EH (cell line): ENCODE measurements at places on chromosomes 6 and 20.
A peak's percentile ranks its signal among the peaks of the same experiment; 100 is the strongest.

DNA sequence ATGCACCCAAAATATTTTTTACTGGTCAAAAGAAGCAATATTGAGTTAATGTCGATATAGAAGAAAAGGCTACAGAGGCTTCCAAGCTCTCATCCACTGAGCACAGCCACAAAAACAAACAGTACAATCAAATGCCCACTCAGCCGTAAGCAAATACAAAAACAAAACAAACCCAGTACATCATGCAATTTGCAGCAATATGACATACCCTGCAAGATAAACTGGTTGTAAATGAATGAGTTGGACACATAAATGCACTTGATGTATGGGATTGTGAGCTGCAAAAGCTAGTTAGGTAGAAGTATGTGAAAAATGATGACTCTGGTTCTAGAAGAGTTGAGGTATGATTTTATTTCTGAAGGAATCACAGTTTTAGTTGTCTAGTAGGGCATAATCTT lies 83.9 kb downstream of the SESN1 start:
- DNase-seq, result no peak

DNA sequence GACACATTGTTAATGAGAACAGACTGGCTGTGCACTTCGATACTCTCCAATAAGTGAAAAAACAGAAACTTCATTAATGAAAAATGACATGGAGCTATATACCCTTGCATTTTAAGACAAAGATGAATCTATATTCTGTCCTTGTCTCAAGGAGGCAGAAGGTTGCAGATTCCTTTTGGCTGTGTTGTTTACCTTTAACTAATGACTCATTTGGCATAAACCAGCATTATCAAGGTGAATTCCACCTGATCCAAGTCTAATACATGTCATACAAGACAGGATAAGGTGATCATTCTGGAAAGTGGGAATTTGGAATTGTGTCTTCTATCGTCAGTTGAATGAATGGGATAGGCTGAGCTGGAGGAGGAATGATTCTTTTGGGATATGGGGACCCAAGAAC lies 192.9 kb downstream of the PLCB4 start:
- DNase-seq, result no peak

- no peak for DNase-seq
Observed at GRCh38 chr20:14341801-14342200, 4.4 kb upstream of the FLRT3 start.

- no peak for DNase-seq
Observed at GRCh38 chr20:58471193-58472164, 43.7 kb downstream of the APCDD1L start.

DNA sequence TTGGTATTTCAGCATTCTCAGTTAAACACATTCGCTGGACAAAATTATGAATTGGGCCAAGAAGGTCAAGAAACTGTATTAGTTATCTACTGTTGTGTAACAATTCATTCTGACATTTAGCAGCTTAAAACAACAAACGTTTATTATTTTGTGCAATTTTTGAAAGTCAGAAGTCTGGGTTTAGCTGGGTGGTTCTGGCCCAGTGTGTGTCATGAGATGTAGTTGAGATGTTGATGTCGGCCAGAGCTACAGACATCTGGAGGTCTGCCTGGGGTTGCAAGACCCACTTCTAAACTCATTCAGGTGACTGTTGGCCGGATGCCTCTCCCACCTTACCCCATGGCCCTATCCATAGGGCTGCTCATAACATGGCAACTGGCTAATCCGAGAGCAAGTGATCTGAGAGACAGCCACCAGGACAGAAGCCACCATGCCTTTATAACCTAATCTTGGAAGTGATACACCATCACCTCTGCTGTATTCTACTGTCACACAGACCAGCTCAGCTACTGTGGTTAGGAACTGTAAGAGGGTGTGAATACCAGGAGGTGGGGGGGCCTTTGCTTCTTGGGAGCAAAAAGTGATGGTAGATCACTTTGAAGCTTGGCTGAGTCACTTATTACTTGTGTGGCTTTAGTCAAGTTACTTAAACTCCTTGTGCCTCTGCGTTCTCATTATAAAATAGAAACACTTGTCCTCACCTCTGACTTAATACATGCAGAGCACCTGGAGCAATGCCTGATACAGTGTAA lies 217.0 kb upstream of the MYLIP start:
- DNase-seq, result no peak

GRCh38 chr6:43308990-43309477 lies 408 bp upstream of the CRIP3 start:
- no peak for DNase-seq

- DNase-seq, result no peak
Observed at GRCh38 chr6:33297406-33297955, 1.3 kb downstream of the RGL2 start.

GRCh38 chr6:90329386-90330077 lies 32.9 kb upstream of the BACH2 start:
- no peak for DNase-seq

GRCh38 chr6:84522135-84522549 lies 242.3 kb downstream of the TBX18 start:
- peak; percentile 87 for DNase-seq

DNA sequence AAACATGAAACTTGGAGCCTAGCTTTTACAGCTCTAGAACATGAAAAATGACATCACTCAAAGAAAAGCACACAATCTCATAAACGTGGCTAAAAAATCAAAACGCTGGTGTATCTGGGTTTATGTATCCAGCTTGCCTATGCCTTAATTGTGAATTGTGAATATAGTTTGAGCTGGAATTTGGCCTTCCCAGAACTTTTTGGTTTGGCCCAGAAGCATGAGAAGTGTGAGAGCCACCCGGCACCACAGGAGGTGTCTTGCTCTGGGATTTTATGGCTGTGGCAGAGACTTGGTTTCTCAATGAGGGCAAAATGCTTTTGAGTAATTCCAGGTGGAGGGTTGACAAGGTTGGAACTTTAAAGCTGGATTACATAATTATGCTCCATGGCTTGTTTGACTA lies 69.2 kb downstream of the TIAM2 start:
- DNase-seq, result no peak

- DNase-seq, result peak; percentile 62
Observed at GRCh38 chr6:142474531-142475289, 172.9 kb downstream of the ADGRG6 start.

DNA sequence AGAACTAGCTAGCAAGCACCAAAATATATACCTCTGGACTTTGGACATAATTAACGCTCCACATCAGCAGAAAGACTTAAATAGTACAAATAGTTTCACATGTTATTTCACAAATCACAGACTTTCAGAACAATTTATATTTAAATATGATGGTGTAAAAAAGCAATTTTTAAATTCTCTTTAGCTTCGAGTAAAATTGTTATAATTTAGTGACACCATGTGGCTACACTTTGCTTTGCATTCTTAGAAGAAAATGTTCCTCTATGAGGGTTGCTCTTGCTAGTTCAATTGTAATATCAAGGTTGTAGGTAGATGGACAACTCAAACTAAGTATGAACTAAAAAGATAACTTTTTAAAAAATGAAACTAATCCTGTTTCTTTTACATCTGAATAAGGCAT lies 69.0 kb downstream of the BTBD9 start:
- peak; percentile 29 for DNase-seq
